ENCODE measurements at places on chromosomes 4 and X.

DNA sequence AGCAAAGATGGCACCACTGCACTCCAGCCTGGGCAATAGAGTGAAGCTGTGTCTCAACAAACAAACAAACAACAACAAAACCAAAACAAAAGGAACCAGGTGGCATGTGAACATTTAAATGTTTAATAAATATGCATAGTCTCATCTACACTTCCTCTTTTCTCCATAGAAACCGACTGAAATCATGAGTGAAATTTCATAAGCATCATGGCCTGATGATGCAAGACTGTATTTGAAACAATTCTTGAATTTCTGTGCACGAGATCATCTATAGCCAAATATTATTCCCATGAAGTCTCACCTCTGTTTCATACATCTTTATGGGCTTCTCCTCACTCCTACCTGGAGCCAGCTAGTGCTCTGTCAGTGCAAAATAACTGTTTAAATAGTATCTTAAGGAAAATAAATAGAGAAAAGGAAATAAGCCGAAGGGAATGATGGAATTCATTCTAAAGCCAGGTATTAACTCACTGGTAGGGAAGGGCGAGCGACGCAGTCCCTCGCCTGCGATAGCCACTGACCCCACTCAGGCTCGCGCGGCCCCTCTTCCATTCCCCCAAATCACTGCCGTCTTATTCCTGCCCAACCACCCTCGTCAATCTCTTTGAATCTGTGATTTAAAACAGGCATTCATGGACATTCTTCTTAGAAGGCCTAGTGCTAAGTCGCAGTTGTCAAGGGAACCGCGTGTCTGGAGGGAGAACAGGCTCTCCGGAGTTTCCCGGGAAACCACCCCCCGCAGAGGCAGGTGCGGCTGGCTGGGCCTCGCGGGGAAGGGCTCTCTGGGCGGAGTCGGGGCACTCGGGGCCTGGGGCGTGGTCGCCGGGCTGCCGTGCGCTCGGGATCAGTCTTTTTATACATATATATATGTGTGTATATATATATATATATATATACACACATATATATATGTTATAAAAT, 52.4 kb upstream of the TRIM2 start:
- DNase-seq: peak; percentile 91

GRCh38 chr4:125368671-125369081, 53.9 kb downstream of the FAT4 start:
- no peak for DNase-seq

GRCh38 chrX:72169008-72169728, 12.4 kb upstream of the PIN4 start:
- no peak for DNase-seq

DNA sequence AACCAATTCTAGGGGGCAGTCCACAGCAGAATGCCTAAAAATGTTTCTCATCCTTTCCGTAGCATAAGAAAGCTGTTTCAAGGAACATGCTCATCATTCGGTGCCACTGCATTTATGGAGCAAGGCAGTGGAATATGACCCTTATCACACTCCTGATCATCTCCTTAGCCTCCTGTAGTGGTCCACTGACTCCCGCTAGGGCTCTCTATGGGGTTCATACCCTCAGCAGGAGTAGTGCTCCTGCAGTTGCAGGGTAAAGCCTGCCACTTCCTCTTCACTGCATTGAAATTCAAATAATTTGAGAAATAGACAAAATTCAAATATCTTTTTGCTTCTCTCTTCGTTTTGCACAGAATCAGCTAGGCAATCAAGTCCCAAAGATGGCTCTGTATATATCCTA, 107.0 kb downstream of the NDST3 start:
- DNase-seq: no peak

GRCh38 chr4:124903995-124904722, 191.6 kb upstream of the ANKRD50 start:
- peak; percentile 17 for DNase-seq

GRCh38 chr4:38860788-38861424, 4.3 kb upstream of the TLR6 start:
- DNase-seq: peak; percentile 63

DNA sequence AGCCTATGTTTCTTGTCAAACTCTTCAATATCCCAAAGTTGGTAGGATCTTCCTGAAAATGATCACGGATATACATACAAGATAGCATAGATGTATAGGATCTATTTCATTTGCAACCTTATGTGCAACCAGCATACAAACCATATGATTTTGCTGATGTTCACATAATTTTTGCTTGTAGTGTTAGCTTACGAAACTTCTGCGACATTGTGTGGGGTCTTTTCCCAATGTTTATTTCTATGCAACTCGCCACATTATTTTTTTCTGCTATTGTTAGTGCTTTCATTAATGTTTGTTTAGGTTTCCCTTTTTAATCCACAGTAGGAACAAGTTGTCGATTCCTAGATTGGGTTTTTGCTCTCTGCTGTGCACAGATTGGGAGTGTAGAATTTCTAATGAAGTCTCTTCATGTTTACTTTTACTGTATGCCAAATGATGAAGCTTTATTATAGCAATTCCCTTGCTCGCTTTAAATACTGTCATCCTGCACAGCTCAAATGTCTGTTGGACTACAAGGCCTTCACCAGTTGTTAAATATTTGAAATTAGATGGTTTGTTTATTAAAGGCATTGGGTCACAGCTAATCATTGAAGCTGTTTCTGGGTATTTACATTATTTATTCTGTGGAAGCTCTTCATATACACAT, 257.6 kb upstream of the PCDH7 start:
- no peak for DNase-seq

DNA sequence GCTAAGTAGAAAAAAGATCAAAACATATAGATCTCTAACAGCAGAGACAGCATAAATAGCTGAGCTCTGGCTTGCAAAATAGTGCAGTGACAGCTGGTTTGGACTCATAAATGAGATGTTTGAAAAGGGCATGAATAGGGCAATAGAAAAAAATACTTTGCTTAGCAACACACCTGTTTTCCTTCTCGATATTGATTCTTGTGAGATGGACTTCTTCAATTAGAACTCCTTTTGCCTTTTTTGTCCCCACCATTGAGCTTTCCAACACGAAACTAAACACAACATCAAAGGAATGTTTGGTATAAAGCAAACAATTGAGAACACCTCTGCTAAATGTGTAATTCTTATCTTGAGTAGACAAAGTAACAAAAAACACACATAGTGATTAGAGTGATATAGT, 726.3 kb downstream of the RAPGEF2 start:
- DNase-seq: no peak

- no peak for DNase-seq
Measured at GRCh38 chrX:110000847-110001713, 1.8 kb upstream of the TMEM164 start.

DNA sequence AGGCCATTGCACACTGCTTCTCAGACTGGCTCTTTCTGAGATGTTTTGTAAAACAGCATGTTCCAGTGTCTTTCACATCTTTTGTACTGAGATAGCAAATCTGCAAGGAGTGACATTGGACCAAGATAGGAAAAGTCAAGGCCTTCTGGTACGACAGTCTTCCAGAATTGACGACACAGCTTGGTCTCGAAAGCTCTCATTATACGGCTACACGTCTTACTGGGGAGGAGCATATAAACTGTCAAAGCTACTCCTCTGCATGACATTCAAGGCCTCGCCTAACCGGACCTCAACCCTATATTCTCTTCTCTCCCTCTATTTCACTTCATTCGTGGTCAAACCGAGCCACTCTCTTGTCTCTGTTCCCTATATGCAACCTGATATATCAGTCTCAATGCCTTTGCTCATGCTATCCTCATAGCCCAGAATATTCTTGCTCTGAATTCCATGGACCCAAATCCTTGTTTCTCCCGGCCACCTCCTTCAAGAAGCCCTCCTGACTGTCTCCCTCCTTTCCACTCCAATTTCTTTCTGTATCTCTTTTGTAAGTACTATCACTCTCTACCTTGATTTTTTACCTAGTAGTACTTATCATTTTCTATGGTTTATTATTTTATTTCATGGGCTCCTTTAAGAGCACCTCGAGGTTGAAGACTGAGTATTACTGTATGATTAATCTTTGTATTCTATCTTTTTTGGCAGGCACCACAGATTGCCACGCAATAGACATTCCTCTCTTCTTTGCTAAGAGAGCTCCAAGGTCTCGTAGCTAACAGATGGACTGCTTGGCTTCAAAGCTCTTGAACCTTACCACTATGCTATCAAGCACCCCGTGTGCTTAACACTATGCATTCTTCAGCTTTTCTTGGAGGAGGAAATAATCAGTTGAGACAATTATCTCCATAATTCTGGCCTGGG, 35.1 kb downstream of the RBM47 start:
- DNase-seq: no peak

DNA sequence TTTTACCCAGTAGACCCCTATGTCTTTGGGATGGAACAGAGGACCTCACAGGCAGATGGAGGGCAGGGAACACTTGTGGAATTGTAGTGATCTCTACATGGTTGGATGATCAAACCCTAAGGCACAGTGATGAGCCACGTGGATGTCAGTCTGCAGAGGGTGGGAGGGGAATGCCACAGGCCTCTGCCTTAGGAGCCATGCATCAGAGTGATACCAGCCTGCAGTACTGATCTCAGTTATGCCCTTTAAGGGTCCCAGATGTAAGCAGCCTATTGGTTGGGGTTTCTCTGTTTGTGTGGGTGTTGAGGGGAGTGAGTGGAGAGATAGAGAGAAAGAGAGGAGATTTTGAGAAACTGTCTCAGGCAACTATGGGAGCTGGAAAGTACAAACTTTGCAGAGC, 39.9 kb upstream of the XAGE1B start:
- DNase-seq: no peak

- no peak for DNase-seq
Measured at GRCh38 chr4:76780781-76781697, 116.9 kb downstream of the SOWAHB start.

DNA sequence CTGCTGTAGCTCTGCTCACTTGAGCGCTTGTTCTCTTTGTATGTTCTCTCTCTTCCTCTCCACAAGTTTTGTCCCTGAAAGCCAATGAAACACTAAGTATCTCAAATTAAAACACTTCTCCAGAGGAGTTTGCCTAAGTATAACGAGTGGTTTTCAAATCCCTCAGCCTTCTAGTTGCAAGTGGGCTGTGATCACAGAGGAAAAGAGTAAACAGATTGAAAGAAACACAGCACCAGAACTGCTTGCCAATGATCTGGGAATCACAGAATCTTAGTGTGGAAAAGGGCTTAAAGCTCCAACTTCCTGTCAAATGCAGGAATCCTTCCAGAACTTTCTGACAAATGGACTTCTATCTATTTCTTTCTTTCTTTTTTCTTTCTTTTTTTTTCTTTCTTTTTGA, 4.8 kb upstream of the PRSS12 start:
- no peak for DNase-seq

GRCh38 chr4:33737726-33738125, 2506.6 kb downstream of the ARAP2 start:
- DNase-seq: no peak

DNA sequence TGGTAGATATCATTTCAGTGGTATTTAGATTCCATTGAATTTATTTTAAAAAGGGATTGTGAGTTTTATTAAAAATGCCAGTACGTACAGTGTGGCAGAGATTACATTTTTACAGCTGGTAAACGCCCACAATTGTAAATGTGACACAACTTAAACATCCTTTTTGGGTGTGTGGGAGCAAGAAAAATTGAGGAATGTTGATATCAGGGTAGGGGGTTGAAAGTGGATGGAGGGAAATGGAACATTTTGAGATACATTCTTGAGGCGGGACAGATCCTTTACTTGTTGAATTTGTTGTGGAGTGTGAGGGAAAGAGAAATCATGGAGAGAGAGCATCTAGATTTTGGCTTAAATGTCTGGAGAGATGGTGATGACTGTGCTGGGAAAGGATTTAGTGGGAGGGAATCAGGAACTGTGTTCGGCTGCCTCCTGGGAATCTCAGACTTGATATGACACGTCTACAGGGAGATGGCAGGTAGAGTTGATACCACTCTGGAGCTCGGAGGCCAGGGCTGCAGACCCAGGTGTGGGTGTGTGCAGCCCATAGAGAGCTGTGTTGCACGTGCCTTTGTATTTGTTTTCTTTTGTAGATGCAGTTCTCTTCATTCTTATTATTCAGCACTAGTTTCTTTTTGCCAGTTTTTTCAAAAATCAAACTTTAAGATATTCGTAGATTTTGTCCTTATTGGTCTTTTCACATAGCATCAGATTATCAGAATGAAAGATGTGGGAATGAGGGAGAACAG, 10.8 kb downstream of the TMEM131L start:
- no peak for DNase-seq

GRCh38 chrX:151151665-151152267, 24.6 kb upstream of the GPR50 start:
- DNase-seq: peak; percentile 45

- DNase-seq: no peak
Measured at GRCh38 chrX:107227780-107228485, 21.5 kb downstream of the DNAAF6 start.

DNA sequence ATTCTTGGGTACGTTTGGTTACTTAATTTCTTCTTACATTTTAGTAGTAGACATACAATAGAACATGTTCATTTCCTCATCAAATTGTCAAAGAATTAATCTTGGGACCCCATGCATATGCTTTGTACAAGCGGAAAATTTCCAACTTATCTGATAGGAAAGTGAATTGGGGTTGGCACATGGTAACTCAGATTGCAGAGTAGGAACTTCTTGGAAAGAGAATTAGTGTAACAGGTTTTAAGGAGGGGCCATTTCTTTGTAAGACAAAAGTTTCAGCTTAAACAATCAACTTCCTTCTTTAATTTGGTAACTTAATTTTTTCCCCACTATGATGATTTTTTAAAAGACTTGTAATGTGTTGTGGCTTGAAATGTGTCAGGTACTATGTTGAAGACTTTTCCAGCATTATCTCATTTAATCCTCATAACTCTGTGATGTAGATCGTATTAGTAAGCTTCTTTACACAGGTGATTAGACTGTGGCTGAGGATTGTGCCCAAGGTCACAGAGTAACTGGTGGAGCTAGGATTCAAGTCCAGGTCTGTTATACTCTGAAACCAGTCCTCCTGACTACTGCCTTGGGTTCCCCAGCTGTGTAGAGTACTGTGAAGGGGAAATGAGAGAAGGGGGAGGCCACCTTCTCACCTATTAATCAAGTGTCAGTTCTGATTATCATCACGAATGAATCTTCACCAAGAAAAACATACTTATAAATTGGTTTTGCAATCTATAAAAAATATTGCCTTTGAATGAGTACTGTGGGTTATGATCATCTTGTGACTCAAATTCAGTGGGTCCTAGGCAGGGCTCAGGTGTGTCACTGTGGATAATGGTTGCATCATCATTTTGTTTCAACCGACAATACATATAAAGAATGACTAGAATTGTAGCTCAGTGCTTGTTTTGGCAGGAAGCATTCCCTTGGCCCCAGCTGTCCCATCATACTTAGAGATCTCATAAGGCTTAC, 4.3 kb downstream of the GK start:
- no peak for DNase-seq

DNA sequence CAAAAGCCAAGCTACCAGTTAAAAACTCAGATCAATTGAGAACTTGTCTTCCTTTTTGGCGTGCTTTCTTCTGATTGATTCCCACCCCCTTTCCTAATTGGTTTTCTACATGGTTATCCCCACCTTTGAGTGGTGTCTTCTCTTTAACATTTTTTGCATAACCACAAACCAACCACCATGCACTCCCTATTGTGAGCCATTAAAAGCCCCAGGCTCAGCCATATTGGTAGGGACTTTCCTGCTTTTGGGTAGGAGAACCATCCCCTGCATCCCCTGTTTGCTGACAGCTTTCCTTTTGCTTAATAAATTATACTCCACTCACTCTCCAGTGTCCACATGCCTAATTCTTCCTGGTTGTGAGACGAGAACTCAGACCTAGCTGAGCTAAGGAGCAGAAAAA, 1651.4 kb upstream of the IGFBP7 start:
- no peak for DNase-seq

- no peak for DNase-seq
Measured at GRCh38 chr4:47664051-47664826, 173.6 kb downstream of the CORIN start.

GRCh38 chr4:90246816-90247215, 119.6 kb downstream of the CCSER1 start:
- no peak for DNase-seq

All from D341Med (cell line).